ENCODE measurements at places on chromosomes 11 and 22.

DNA sequence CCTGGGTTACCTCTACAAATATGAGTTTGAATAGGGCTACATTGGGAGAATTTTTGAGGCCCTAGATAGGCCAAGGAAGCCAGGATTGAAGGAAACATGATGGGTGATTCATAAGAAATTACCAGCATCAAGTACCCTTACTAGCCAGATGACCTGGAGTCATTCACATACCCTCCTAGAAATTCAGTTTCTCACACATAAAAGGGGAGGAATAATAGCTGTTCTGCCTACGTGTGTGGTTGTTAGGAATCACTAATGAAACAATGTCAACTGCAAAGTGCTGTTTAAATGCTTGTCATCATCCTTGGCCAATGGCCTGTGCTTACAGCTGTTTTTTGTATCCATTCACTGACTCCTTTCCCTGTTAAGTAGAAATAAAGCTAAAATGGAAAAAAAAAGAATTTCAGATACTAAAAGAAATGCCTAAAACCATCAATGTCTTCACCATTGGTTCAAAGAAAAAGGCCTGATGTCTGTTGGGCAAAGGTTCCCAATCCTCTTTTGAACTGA is 114.4 kb downstream of the NCAM1 start:
- DNase-seq: no peak

DNA sequence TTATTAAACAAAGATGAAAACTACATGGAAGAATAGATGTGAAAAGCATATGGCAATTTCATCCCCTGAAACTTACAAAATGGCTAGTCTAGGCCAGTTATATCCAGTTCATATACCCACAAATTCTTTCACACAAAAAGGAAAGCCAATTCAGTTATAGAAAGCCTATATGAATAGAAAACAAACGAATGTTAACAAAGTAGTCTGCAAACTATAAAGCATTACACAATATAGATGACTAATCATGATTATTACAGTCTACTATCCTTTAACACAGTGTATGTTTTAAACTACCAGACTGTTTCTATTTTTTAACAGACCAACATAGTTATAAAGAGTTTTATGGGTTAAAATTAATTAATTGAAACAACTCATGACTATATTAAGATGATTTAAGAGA is 12.1 kb downstream of the DCUN1D5 start:
- DNase-seq: no peak

GRCh38 chr22:38335077-38335476 is 17.8 kb upstream of the CSNK1E start:
- DNase-seq: no peak

DNA sequence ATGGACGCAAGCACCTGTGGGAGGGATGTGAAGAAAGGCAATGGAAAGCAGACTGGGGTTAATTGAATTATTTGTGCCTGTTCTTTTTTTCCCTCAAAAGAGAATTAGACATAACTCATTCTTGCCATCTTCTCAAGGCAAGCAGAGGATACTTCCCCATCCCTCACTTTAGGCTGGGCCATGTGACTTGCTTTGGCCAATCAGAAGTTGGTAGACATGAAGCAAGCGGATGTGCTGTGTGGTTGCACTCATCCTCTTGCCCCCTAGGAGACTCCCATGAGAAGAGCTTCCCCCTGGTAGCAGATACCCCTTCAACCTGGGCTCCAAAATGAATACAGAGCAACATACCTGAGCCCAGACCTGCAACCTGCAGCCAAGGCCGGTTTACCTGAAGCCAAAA is 124.4 kb upstream of the ZC3H12C start:
- DNase-seq: no peak

GRCh38 chr11:45449036-45449601 is 163.0 kb upstream of the SYT13 start:
- no peak for DNase-seq

- peak; percentile 56 for DNase-seq
Observed at GRCh38 chr11:8225589-8226036, 38.1 kb downstream of the LMO1 start.

DNA sequence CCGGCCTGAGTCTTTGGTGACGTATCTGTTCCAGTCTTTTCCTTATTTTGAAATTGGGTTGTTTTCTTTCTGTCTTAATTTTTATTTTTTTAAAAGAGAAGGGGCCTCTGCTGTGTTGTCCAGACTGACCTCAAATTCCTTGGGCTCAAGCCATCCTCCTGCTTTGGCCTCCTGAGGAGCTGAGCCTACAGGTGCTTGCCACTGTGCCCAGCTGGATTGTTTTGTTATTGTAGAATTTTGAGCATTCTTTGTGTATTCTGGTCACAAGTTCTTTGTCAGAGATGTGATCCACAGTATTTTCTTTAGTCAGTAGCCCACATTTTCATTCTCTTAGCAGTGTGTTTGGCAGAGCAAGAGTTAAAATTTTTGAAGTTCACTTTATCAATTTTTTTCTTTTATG is 100.1 kb downstream of the ATXN10 start:
- no peak for DNase-seq

- DNase-seq: no peak
Observed at GRCh38 chr11:93902921-93903320, 52.5 kb upstream of the VSTM5 start.

DNA sequence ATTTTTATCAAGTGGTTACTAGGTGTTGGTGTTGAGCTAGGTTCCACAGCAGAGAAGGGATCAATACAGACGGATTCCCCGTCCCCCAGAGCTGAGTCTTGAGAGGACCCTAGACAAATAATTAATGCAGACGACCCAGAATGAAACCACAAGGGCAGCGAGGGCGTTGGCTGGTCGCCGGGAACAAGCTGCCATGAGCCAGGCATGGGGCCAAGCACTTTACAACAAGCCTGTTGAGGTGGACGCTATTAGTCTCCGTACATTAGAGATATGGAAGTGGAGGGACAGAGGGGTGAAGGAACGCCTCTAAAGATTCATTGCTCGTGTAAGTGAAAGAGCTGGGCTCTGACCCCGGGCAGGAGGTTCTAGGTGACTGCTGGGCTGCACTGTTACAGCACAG is 77.1 kb upstream of the EIF3D start:
- DNase-seq: no peak

- DNase-seq: no peak
Observed at GRCh38 chr11:11135820-11136476, 217.1 kb downstream of the CSNK2A3 start.

DNA sequence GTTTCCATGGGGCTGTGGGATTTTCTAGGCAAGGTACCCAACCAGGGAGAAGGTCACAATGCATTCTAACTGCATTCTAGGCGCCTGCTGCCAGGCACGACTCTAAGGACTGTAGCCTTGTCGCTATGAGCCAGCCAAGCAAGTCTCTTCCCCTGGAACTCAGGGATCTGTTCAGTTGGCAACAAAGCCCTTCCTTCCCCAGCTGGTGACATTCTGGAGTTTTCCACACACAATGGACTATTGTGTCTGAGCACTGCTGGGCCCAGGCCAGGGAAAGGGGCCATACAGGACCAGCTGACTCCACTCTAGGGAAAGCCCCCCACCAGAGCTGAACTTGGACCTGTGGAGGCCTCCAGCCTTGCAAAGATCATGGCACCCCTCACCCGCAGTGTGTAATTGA is 116.8 kb downstream of the RRAS2 start:
- no peak for DNase-seq

DNA sequence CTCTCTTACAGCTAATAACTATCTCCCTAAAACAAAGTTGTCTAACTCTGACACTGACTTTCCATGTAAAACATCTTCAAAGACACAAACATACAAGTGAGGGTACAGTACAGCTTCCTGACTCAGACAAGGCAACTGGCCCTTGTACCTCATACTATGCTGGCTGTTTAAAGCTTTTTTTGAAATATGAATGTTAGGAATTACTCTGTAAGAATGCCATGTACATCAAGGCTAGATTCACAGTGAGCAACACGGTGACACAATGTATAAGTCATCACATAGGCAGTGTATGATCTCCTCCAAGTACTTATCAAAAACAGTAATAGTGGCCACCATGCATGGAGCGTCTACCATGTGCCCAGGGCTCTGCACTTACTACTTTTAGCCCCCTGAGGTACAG is 28.6 kb downstream of the ALG8 start:
- no peak for DNase-seq

GRCh38 chr11:122209619-122210366 is 93.8 kb upstream of the BLID start:
- no peak for DNase-seq

GRCh38 chr11:93025558-93026255 is 56.3 kb downstream of the MTNR1B start:
- DNase-seq: no peak

- no peak for DNase-seq
Observed at GRCh38 chr11:75949023-75949672, 134.1 kb downstream of the UVRAG start.

GRCh38 chr11:34827228-34827627 is 89.0 kb downstream of the APIP start:
- no peak for DNase-seq

DNA sequence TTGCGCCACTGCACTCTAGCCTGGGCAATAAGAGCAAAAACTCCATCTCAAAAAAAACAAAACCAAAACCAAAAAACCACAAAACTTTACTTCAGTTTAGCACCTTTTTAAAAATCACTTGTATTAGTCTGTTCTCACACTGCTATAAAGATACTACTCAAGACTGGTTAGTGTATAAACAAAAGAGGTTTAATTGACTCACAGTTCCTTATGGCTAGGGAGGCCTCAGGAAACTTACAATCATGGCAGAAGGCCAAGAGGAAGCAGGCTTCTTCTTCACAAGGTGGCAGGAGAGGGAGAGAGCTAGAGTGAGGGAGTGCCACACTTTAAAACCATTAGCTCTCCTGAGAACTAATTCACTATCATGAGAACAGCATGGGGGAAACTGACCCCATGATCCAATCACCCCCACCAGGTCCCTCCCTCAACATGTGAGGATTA is 261.3 kb downstream of the TMEM135 start:
- no peak for DNase-seq

- DNase-seq: no peak
Observed at GRCh38 chr11:9672288-9672916, 8.5 kb downstream of the SWAP70 start.

DNA sequence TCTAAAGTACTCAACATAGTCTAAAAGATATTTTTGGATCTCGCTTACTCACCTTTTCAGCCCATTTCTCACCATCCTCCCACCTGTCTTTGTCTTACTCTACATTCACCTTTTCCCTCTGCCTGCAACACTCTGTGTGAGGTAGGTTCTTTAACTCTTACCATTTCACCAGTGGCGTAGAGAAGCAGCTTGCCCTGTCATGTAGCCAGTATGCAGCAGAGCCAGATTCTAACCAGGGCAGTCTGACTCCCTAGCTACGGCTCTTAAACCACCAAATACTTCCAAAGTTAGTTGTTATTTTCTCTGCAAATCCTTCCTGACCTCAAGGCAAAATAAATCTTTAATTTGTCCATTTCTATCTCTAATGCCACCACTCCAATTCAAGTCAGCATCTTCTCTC is 7.5 kb downstream of the ALG8 start:
- no peak for DNase-seq

DNA sequence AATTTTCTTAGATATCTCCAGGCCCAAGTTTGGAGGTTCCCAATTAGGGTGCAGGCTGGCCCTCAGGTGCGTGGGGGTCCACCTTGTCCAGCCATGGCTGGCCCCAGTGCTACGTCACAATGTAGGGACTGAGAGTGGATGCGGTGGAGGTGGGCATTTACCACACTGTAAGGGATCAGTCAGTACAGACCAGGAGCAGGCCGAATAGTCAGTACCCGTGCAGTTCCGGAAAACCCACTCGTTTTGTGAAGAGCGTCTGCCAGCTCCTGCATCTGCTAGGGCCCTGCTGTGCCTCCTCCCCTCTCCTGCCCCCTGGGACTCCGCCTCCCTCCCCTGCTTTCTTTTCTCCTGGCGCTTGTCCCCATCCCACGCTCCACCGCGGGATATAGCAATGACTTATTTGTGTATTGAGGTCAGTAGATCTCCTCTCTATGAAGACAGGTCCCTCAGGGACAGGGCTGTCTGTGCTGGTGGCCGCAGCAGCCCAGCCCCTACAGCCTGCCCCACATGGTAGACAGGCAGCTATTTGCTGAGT is 50.4 kb upstream of the SEPTIN5 start:
- no peak for DNase-seq

DNA sequence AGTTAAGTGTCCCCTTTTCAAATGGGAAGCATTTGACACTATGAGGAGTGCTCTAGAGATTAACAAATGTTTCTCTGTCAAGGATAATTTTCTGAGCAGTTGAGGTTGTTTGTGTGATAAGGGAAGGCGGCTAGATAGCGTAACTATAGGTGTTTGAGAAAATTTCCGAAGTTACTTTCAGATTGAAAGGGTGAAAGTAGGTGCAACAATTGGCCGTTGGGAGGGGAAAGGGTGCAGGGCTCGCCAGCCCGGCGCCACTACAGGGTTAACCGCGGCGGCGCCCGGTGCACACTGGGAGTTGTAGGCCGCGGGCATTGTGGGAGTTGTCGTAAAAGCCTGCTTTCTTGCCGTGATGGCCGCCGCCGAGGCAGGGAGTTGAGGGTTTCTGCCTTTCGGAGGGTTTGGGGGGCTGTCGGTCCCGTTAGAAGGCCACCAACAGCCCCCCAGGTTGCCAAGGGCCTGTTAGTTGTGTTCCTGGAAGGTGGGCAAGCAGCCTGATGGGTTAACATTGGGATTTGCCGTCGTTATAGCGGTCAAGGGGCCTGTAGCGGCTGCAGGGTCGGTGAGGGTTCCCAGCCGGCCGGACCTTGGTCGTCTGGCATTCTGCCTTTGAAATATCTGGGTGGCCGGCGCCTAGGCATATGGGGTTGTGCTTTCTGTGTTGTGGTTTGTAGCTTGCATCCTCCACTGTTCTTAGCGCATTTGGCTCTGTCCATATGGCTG is 36.5 kb upstream of the HSD17B12 start:
- peak; percentile 88 for DNase-seq

DNA sequence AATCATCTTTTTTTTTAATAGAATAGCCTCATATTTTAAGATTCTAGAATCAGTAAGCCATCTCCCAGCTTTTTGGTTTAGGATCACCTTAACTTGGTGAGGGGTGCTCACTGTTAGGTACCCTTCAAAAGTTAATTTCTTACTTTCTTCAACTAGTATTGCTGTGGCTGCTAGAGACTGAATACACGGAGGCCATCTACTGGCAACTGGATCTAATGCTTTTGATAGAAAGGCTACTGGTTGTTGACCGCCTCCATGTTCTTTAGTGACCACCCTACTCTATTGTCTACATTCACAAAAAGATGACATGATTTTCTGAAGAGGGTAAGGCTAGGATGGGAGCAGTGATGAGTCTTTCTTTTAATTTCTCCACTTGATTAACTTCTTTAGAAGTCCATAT is 16.7 kb upstream of the ALDH3B2 start:
- DNase-seq: no peak

GRCh38 chr11:72641522-72642042 is 32.6 kb downstream of the PDE2A start:
- no peak for DNase-seq

- DNase-seq: no peak
Observed at GRCh38 chr11:47132490-47132889, 44.2 kb downstream of the ARFGAP2 start.

GRCh38 chr11:12834166-12834565 is 159.9 kb downstream of the TEAD1 start:
- DNase-seq: no peak

DNA sequence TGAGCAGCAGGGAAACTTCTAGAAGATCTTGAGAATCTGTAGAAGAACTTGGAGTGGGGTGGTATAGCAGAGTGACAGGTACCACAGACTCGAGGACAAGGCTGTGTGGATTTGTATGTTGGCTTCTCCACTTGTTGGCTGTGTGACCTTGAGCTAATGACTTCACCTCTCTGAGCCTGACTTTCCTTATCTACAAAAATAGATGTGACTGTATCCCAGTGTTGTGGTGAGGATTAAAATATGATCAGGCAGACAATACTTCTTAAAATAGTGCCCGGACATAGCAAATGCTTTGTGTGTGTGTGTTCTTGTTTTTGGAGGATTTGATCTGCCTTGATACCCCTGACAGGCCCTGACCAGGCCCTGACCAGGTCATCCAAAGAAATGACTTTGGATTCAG is 40.8 kb downstream of the MYO18B start:
- no peak for DNase-seq
